Hepatocyte (in vitro differentiated cells): ENCODE measurements at places on chromosomes 6 and 20. TPM values are rescaled to one million over a fixed set of nuclear protein-coding genes. Genes with fewer than 3 reads are reported as not detected.

- H3K27ac ChIP-seq, result no peak overlapping the region
- H3K36me3 ChIP-seq, result no peaks in the 10 kb centered on the region
- no peak for DNase-seq
- H3K27me3 ChIP-seq, result no peaks in the 10 kb centered on the region
These were observed 28.4 kb upstream of the EPM2A start for GRCh38 chr6:145763742-145764141.

GRCh38 chr20:50491926-50492634, 18.1 kb upstream of the PTPN1 start:
- H3K4me3 ChIP-seq, result no peak overlapping the region
- H3K27ac ChIP-seq, result no peak overlapping the region
- H3K27me3 ChIP-seq, result no peaks in the 10 kb centered on the region
- H3K36me3 ChIP-seq, result no peaks in the 10 kb centered on the region
- DNase-seq, result no peak

The SPEF1 gene
- 0.63 TPM in 1 of 2 replicates, not detected in the other for total RNA-seq

The NNAT gene
- total RNA-seq, result not detected in 2 replicates

The NOX3 gene
- not detected in 2 replicates for total RNA-seq

The TASP1 gene
- 10.1 and 11.1 TPM in 2 replicates for total RNA-seq
